Activated effector memory CD4-positive, alpha-beta T cell treated with anti-CD3 and anti-CD28 coated beads, Interleukin-2, amount 50 U/mL, for 16 hours (primary cell): ENCODE measurements at places on chromosomes 1 and 21.
A peak's percentile ranks its signal among the peaks of the same experiment; 100 is the strongest.

GRCh38 chr21:39952265-39952664 lies 85.0 kb downstream of the PCP4 start:
- DNase-seq = no peak

- DNase-seq = no peak
These were observed 22.7 kb upstream of the SYT6 start for GRCh38 chr1:114176366-114176765.

DNA sequence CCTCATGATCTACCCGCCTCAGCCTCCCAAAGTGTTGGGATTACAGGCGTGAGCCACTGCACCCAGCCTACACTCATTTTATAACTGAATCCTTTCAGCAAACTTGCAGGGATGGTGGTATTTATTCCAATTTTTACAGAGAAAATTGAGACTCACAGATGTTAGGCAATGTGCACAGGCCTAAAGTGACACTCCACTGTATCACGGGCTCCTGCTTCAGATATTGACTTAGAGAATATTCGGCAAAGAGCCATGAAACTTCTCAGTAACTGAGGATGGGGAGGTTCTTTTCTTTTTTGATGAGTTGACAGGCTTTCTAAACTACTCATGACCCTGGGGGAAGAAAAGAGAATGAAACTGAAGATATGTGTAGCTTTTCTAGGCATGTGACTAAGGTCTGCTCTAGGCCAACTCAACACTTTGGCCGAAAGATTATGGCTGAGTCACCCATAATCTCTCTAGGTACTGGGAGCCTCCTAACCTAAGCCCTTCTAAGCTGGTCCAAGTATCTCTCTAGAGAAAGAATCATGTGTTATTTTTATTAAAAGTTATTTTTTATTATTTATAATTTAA lies 19.9 kb upstream of the PTCH2 start:
- no peak for DNase-seq

- no peak for DNase-seq
These were observed 314.3 kb downstream of the BACH1 start for GRCh38 chr21:29613021-29613420.

DNA sequence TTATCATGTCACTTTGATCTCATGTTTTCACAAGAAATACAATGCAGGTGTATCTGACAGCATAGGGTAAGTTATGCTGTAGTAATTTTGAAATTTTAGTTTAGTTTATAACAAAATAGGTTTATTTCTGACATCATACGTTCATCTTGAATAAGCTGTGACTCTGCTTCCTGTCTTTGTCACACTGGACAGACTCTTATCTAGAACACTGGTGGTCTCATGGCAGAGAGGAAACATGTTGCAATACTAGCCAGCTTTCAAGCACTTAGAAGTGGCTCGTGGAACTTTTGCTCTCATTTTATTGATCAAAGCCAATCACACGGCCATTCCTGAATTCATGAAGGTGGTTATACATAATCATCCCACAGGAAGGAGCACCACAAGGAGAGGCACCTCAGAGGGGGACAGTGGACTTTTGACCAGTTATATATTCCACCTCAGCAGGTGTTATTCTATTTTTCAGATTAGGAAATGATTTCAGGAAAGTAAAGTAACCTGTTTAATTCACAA lies 46.5 kb downstream of the CYP2J2 start:
- no peak for DNase-seq

- no peak for DNase-seq
These were observed 13.4 kb upstream of the PGBD2 start for GRCh38 chr1:248892590-248892989.

DNA sequence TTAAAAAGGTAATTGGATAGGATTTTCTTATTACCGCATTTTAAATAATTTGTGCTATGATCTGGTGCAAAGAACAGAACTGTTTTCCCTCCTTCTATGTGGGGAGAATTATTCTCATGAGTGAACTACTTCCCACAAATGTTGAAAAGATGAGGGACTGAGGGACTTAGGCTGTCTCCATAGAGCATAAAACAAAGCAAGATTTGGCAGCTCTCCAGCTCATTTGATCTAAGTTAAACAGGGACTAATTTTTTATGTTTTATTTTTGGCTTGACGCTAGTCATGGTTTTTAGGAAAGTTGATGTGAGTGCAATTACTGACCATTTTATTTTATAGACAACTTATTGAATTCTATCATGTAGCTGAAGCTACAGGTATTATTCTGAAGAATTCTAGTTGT lies 362.3 kb downstream of the HLX start:
- DNase-seq = no peak

DNA sequence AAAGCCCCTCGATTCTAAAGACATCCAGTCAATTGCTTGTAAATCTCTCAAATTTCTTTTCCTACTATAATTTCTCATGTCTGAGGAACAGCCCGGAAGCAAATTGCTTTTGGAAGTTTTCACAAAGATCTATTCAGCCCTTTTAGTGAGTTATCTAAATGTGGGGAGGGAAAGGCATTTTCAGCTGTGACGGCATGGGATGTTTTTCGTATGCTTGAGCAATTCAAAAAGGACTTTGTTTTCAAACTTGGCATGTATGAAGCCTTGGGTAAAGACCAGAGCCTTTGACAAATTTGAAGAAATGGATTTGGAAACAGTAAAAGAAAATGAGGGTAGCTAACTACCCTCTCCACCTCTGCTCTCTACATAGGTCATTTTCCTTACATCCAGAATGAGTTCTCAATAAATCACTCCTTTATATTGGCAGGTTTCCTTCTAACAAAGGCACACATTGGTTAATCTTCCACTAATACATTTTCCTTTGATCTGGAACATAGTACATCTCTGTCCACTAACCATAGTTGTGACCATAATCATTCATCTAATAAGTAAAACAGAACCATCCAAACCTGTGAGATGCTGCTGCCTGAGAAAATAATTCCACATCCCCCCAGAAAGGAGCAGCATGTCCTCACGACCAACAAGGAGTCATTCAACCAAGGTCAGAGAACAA lies 66.1 kb upstream of the ADAM30 start:
- no peak for DNase-seq

GRCh38 chr1:247347477-247348222 lies 16.0 kb upstream of the ZNF496 start:
- DNase-seq = no peak

DNA sequence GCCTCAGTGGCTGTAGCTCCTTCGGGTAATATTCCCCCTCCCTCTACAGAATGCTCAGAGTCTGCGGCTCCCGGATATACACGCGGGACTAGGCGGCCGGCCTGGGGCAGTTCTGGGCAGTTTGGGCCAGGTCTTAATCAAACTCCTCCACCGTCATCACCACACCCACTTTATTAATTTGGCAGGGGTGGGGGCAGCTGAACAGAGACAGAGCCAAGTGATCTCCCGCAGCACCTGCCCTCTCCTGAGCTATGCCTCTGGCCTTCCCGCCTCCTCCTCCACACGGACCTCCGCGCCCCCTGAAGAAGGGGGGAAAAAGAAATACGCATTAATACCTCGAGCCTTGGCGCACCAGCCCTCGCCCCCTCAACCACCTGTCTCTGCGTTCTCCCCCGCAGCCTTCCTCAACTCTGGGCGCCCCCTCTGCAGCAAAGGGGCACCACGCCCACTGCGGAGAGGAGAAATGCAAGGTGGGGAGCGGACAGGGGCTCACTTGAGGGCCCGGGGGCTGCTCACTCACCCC lies 42.6 kb downstream of the CD34 start:
- peak; percentile 76 for DNase-seq

DNA sequence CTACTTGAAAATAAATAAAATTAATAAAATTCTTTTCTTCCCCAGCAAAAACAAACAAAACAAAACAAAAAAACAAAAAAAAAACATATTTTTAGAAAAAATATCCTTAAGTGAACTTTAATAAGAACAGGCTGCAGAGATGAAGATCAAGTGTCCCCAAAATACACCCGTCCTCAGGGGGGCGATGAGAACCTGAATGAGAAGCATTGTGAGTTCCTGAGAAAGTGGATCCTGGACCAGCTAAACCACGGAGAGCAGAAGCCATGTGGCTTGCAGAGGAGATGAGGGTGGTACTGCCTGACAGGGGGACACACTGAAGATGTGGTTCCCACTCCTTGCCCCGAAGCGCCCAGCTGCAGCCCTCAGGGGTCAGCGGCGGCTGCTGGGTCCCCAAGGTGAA lies 89.3 kb downstream of the ITPKB start:
- no peak for DNase-seq

DNA sequence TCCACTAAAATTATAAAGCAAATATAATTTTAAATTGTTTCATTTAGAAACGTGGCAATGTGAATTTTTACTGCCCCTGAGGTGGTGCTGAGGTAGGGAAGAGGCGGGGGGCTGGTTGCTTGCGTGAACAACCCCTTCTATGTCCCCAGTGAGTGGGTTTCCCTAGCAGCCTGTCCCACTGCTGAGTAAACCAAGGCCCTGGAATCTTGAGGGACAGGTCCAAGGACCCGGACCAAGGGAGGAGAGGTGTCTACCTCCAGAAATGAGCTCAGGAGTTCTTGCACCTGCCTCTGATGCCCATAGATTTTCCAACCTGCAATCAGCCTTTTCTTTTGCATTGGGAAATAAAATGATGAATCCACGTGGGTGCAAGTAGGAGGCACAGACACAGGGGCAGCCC lies 649 bp upstream of the LDLRAD1 start:
- no peak for DNase-seq
